ENCODE measurements at places on chromosomes 1 and 21. TPM values are rescaled to one million over a fixed set of nuclear protein-coding genes. Genes with fewer than 3 reads are reported as not detected.

- no peaks in the 10 kb centered on the region for H3K36me3 ChIP-seq
- H3K4me3 ChIP-seq, result no peak overlapping the region
- H3K27ac ChIP-seq, result no peak overlapping the region
- DNase-seq, result no peak
- H3K27me3 ChIP-seq, result no peaks in the 10 kb centered on the region
These were observed 317.8 kb downstream of the GPATCH2 start for GRCh38 chr1:217313096-217313495.

Gene NMNAT2
- 0.88 TPM for total RNA-seq

GRCh38 chr1:22704440-22705067 lies 6.1 kb upstream of the EPHB2 start:
- H3K27me3 ChIP-seq, result no peaks in the 10 kb centered on the region
- DNase-seq, result peak; percentile 76
- no peak overlapping the region for H3K27ac ChIP-seq
- no peaks in the 10 kb centered on the region for H3K4me1 ChIP-seq

DNA sequence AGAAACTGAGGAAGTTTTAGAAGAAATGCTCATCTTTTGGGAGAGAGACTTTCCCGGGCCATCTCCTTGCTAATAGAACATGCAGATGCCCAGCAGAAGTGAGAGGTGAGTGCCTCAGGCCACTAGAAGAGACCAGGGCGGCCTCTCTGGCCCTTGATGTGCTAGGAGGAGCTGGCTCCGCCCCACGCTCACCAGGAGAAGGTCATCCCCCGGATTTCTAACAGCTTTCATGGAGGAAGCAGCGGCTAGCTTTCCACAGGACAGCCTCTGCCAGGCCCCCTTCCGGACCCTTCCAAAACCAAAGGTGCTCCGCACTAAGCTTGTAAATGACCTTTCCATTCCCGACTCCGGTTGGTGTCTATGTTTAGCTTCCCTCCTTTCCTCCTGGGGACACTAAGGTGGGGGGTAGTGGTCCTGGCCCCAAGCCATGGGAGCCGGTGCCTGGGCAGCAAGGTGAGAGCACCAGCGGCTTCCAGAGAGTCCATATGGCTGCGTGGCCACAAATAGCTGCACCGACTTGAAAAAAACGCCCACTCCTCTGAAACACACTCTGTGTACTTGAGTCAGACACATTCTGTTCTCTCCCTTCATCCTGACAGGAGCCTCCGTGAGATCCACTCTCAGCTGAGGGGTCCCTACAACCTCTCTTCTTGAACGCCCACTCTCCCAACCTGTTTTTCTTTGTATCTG lies 249.9 kb downstream of the TNR start:
- no peak for DNase-seq
- H3K36me3 ChIP-seq, result no peaks in the 10 kb centered on the region
- no peaks in the 10 kb centered on the region for H3K4me1 ChIP-seq
- no peak overlapping the region for H3K27ac ChIP-seq
- H3K27me3 ChIP-seq, result no peaks in the 10 kb centered on the region

Gene PPIAL4G
- not detected for total RNA-seq

Gene SPRR2B
- not detected for total RNA-seq

DNA sequence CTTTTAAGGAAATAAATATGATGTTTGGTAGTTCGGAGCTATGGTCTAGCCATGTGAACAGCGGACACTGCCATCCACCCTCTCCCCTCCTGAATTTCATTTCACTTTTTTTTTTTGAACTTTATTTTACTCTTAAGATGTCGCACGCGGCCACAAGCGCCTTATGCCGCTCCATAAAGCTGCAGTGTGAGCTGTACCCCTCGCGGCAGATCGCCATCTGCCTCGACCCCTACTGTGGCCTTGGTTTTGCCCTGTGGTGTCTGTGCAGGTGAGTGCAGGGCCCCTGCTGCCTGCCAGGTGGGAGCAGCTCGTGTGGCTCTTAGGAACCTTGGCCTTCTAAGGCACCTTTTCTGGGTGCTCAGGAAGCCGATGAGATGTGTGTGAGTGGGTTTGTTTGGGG lies 48.1 kb downstream of the S100B start:
- no peak overlapping the region for H3K4me3 ChIP-seq
- H3K27me3 ChIP-seq, result no peaks in the 10 kb centered on the region
- H3K27ac ChIP-seq, result no peak overlapping the region
- peaks cover 87% of the 10 kb centered on the region for H3K36me3 ChIP-seq
- peaks cover 12% of the 10 kb centered on the region for H3K4me1 ChIP-seq

Gene AMY1C
- total RNA-seq, result not detected

DNA sequence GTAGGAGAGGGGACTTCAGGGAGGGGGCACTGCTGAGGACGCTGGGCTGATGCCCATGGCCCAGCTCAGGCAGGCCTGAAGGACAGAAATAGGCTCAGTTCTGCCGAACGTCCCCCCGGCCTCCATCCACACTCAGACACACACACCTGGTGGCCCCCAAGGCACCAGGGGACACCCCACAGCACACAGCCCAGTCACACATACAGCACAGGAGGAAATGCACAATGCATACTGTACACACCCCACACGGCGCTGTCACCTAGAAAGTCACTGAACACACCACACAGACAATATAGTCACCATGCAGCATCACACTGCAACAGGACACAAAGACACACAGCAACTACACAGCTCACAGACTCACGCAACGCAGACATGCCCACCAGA lies 562 bp downstream of the SYTL1 start:
- H3K4me1 ChIP-seq, result peaks cover 19% of the 10 kb centered on the region
- no peak for DNase-seq
- H3K36me3 ChIP-seq, result no peaks in the 10 kb centered on the region
- no peak overlapping the region for H3K27ac ChIP-seq

GRCh38 chr1:192462616-192463015 lies 113.0 kb upstream of the RGS1 start:
- H3K27me3 ChIP-seq, result no peaks in the 10 kb centered on the region
- H3K4me1 ChIP-seq, result no peaks in the 10 kb centered on the region
- H3K4me3 ChIP-seq, result no peak overlapping the region

GRCh38 chr1:40661678-40662077 lies 3.8 kb downstream of the RIMS3 start:
- H3K4me3 ChIP-seq, result no peak overlapping the region
- H3K27me3 ChIP-seq, result no peaks in the 10 kb centered on the region
- no peak for DNase-seq
- H3K36me3 ChIP-seq, result no peaks in the 10 kb centered on the region
- H3K4me1 ChIP-seq, result peaks cover 20% of the 10 kb centered on the region

DNA sequence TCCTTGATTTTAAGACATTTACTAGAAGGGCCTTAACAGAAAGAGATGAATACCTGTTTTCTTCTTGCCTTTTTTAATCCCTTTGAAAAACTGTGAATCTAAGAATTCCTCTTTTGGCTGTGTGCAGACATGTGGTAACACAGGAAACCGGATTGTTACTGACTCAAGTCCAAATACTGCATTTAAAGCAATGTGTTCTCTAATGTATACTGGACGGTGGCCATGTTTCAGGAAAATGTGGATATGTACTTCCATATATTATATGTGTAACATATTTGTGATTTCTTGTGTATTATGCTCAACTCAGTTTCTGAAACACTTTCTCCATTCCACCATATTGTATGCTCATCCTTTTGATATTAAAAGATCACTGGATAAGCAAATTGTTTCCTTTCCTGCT lies 185.1 kb downstream of the LRRC7 start:
- H3K4me1 ChIP-seq, result no peaks in the 10 kb centered on the region
- DNase-seq, result no peak
- no peak overlapping the region for H3K4me3 ChIP-seq
- no peak overlapping the region for H3K27ac ChIP-seq

GRCh38 chr21:35106246-35106835 lies 57.2 kb upstream of the RUNX1 start:
- H3K36me3 ChIP-seq, result no peaks in the 10 kb centered on the region

Gene NFASC
- total RNA-seq, result 11.5 TPM

DNA sequence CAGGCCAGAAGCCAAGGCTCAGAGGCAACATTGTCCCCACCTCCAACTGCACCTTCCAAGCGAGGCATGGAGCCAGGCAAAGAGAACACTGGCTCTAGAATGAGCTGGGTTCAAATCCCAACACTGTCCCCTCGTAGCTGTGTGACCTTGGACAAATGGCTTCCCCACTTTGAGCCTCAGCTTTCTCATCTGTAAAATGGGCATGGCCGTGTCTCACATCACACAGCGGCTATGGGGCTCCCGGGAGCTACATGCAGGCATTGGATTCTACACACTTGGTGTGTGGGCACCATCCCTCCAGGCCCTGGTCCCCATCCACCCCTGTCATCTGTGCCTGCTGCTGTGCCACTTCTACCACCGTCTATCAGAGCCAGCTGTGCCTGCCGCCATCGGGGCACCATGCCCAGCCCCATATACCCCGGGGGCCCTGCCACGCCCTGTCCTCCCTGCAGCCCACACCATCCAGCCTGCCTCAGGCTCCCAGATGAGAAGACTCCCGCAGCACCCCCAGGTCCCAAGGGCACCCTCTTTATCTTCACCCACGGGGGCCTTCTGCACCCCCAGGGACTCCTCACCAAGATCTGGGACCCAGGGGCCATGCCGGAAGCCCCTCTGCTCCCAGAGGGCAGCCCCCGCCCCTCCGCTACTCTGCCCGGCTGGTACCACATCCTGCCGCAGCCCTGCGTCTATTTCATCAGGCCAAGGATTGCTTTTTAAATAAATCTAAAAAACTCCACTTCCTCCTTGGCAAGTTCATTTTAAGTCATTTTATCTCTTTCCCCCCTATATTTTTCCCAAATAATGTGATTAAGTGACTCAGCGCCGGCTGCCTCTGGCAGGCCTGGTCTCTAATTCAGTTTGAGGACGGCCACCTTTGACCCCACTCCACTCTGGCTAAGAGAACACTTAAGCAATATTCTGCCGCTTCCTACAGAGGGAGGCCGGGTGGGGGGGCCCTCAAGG lies 107.8 kb upstream of the TARDBP start:
- H3K27ac ChIP-seq, result no peak overlapping the region
- H3K4me1 ChIP-seq, result no peaks in the 10 kb centered on the region
- H3K27me3 ChIP-seq, result no peaks in the 10 kb centered on the region
- no peaks in the 10 kb centered on the region for H3K36me3 ChIP-seq
- DNase-seq, result no peak

Gene OR2T35
- not detected for total RNA-seq

GRCh38 chr1:47819574-47819888 lies 177.7 kb downstream of the TRABD2B start:
- no peaks in the 10 kb centered on the region for H3K27me3 ChIP-seq
- H3K4me3 ChIP-seq, result no peak overlapping the region
- no peak overlapping the region for H3K27ac ChIP-seq
- H3K4me1 ChIP-seq, result no peaks in the 10 kb centered on the region
- peak; percentile 9 for DNase-seq
- no peaks in the 10 kb centered on the region for H3K36me3 ChIP-seq

DNA sequence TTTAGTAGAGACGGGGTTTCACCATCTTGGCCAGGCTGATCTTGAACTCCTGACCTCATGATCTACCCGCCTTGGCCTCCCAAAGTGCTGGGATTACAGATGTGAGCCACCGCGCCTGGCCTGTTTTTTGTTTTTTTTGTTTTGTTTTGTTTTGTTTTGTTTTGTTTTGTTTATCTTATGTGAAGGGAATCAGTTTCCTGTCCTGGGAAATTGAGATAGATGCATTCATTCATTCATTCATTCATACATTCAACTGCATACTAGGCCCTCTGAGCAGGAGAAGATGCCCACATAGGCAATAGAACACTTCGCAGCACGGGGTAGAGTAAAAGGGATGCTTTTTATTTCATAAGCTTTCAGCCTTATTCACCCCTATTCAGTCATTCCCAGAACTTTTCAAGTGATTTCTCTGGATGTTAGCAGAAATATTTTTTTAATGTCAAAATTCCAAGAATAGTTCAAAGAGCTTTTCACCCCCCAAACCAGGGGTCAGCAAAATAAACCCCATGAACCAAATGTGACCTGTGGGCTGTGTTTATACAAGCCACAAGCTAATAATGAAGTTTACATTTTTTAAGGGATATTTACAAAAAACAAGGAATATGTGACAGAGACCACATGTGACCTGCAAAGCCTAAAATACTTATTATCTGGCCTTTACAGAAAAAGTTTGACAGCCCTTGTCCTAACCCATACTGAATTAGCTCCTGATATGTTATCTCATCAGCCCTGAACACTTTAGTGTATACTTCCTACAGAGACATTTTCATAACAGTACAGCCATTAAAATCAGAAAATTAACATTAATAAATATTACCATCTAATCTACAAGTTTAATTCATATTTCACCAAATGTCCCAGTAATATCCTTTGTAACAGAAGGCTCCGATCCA lies 127.1 kb downstream of the MAST2 start:
- no peak for DNase-seq
- peaks cover 24% of the 10 kb centered on the region for H3K4me1 ChIP-seq
- H3K36me3 ChIP-seq, result no peaks in the 10 kb centered on the region
- H3K4me3 ChIP-seq, result no peak overlapping the region

DNA sequence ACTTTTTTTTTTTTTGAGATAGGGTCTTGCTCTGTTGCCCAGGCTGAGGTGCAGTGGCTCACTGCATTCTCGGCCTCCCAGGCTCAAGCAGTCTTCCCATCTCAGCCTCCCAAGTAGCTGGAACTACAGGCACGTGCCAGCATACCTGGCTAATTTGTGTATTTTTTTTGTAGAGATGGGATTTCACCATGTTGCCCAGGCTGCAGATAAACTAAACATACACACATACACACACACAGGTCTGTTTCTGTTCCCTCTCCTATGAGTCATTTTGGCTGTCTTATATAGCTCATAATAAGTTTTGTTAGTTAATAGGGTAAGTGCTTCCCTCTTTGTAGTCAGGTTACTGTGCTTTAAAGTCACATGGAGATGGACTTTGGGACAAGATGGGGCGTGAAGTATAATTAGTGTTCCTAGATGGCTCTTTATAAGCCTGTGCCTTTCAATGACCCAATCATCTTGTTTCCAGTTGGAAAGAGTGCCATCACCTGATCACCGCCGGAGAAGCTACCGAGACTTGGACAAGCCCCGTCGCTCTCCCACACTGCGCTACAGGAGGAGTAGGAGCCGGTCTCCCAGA lies 9.1 kb downstream of the PRPF38A start:
- no peak overlapping the region for H3K27ac ChIP-seq
- H3K36me3 ChIP-seq, result peaks cover 100% of the 10 kb centered on the region
- no peaks in the 10 kb centered on the region for H3K27me3 ChIP-seq
- H3K4me3 ChIP-seq, result no peak overlapping the region
- DNase-seq, result no peak
- no peaks in the 10 kb centered on the region for H3K4me1 ChIP-seq

Gene KCNJ15
- total RNA-seq, result 1.8 TPM

Measured in heart left ventricle (tissue), 16 donors.